ENCODE measurements at places on chromosomes 6 and 20.
A peak's percentile ranks its signal among the peaks of the same experiment; 100 is the strongest.

- no peak for DNase-seq
These were observed 44.5 kb downstream of the PXDC1 start for GRCh38 chr6:3707024-3707423.

- DNase-seq: no peak
These were observed 97.9 kb downstream of the SSR1 start for GRCh38 chr6:7215131-7215530.

DNA sequence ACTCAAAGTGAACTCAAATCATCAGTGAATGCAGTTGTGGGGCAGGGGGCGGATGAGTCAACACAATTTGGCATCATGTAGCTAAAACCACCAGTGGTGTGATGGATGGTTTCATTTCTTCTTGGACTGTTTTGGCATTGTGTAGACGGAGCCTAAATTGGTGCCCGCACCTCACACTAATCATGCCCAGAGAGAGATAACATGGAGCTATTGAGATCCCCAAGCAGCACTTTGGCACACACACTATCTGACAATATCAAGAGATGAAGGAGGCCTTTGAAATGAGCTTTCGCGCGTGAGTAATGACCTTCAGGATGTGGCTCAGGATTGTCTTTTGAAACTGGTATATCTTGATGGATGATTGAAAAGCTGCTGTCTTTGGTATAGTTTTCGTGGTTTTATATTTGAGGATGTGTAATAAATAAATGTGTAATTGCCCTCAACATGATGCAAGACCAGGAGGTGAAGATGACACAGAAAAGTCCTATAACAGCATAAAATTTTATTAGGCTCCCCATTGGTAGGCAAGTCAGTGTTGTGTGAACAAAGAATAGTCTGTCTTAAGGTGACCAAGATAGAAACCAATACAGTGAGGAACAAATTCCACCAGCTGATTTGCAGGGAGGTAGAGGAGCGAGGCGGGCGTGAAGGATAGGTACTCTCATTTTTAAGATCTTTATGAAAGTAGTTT lies 174.2 kb downstream of the TSHZ2 start:
- no peak for DNase-seq

DNA sequence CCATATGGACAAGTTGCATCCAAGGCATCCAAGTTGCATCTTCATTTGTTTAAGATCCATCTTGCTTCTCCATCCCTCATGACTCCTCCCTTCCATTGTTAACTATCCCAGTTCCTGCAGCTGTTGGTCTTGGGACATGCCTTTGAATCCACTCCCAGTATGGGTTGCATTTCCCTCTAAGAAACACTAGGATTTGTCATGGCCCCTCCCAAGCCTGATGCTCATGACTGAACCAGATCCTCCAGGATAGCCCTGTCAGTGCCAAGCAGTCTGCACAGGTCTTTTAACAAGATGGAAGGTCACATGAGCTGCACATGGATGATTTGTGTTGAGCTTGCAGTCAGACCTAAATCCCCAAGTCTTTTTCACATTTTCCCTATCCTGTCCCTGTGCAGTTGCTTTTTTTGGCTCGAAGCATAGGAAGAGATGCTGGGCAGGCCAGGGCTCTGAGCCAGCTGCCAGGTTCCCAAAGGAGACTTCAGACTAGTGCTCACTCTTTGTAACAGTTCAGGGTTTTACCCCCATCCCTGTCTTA lies 4.2 kb downstream of the PPP2R5D start:
- no peak for DNase-seq

- DNase-seq: no peak
These were observed 132.8 kb downstream of the PFDN4 start for GRCh38 chr20:54340667-54341081.

- no peak for DNase-seq
These were observed 78.6 kb downstream of the KIF13A start for GRCh38 chr6:17908831-17909230.

- no peak for DNase-seq
These were observed 78.3 kb downstream of the TRAM2 start for GRCh38 chr6:52498538-52499017.

- DNase-seq: no peak
These were observed 69.7 kb downstream of the CBLN4 start for GRCh38 chr20:55935448-55936208.

DNA sequence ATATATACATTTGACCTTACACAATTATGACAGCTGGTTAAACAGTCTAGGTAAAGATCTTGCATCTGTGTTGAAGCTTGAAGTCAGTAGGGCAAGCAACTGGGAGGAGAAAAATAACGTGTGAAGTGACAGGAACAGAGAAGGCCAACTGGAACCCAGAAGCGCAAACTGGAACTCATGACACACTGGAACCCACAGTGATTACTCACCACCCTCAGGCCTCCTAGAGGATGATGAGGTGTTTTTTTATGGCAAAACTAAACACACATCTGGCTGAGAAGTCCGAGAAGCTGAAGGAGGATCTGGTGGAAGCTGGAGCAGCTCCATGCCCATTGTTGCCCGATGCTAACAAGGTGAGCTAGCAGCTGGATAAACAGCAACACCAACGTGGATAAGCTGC lies 108.1 kb downstream of the TMEM200A start:
- no peak for DNase-seq

DNA sequence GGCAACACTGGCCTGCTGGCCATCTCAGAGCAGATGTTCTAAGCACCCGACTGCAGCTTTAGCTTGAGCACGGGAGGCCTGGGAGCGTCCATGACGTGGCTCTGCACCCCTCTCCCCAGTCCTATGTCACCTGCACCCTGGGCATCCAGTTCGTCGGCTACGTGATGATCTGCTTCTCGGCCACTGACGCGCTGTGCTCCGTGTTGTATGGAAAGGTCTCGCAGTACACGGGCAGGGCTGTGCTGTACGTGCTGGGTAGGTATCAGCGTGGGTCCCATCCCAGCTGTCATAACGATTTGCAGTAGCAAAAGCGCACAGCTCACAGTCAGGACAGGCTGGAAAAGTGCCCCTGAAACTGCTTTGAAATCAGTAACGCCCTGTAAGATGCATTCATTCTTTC lies 14.7 kb downstream of the UNC93A start:
- DNase-seq: no peak

GRCh38 chr20:3661060-3661813 lies 2.0 kb downstream of the GFRA4 start:
- DNase-seq: no peak

DNA sequence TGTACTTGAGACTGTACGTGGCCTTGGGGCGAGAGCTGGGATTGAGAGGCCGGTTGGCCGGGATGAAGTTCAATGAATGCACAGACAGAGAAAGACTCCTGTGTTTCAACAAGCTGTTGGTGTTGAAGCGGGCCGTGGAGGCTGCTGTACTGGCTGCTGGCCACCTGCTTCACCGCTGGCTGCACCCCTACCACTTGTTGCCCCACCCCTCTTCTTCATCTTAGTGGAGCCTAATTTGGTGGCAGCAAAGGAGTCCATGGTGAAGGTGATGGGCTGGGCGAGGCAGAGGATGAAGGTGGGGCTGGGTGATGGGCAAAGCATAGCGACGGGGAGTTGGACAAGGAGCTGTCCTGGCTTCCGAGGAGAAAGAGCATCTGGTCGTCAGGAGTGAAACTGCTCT lies 7.2 kb upstream of the ZSCAN9 start:
- no peak for DNase-seq

DNA sequence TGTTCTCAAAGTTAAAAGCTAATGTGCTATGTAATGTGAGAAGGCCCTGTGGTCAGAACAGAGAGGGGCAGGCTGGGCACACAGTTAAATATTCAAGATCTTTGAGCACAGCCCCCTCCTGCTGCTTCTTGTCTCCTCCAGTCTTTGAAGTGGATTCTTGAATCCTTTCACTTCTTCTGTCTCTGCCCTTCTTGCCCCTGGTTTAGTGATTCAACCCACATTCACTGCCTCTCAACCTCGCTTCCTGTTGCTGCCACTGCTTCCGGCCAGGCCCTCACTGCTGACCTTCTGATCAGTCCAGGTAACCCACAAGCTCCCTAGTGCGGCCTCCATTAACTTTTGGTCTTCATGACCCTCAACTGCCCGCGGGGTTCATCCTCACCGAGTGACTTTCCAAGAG lies 417.3 kb upstream of the NOX3 start:
- no peak for DNase-seq

DNA sequence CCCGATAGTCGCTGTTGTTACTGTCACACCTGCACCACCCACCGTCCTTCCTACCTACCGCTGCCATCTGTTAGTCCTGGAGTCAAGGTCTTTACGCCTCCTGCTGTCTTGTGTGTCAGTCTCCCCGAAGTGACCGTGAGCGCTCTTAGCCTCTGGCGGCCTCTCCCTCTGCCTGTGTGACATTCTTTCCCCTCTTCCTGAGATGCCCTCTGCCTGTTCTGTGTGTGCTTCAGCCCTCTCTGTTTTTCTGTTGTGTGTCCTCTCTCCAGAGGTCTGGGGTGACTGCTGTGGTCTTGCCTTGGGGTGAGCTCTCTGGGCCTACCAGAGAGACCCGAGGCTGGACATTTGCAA lies 54.9 kb downstream of the TCP11 start:
- no peak for DNase-seq

GRCh38 chr6:38131527-38131965 lies 312.0 kb downstream of the ZFAND3 start:
- no peak for DNase-seq

- no peak for DNase-seq
These were observed 8.6 kb upstream of the ARFGAP1 start for GRCh38 chr20:63264000-63264399.

GRCh38 chr6:116471531-116471930 lies 10.4 kb downstream of the CALHM6 start:
- DNase-seq: no peak

GRCh38 chr6:36244641-36245280 lies 25.1 kb upstream of the PNPLA1 start:
- no peak for DNase-seq

- no peak for DNase-seq
These were observed 39.0 kb upstream of the SLCO4A1 start for GRCh38 chr20:62603021-62603906.

DNA sequence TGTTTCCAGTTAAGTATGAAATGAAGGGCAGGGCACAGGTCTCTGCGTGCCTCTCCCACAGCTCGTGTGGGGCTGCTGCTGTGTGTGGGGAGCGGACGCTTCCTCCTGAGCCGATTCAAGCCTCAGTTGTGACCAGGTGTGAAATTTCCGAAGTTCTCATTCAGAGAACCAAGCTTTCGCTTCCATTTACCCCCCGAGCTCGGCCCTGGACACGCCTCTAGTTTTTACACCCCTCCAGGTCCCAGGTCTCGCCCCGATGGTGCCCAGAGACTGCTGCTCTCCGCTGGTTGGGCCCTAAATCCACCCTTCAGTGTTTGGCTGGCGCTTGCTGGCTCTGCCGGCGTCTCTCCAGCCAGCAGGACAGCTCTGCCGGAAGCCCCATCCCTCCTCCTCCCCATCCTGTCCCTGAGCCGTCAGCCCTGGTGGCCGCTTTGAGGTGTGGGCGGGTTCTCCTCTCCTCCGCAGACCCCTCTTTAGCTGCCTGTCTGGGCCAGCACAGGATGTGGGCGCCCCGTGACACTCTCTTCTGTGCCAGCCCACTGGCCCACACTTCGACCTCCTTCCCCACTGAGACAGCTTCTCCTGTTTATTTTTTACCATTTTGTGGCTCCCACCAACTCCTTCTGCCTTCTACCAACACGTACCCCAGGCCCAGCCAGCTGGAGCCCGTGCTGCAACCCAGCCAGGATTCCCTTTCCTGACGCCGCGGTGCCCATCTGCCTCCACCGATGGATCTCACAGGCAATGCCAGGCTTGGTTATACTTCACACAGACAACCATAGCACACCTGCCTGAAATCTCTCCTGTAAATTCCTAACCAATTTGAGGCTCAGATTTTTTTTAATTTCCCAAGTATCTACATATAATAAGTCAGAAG lies 142.8 kb downstream of the DLL1 start:
- peak; percentile 45 for DNase-seq

GRCh38 chr20:14445902-14446301 lies 108.5 kb upstream of the FLRT3 start:
- DNase-seq: no peak

DNA sequence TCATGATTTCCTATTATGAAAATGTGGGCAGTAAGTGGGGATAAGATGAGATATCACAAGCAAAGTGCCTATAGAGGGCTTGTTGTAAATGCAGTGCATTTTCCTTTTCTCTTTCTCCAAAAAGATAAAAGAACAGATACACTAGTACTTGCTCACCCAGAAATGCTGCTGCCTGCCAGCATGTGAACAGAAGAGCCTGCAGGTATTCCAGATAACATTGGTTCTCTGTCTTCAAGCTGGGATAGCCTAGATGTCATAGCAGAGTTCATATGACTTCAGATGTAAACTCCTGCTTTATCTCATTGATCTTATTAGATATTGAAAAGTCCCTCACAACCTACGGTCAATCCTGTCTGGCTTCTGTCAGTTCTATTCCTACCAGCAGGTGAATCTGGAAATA lies 123.7 kb downstream of the TMEM200A start:
- DNase-seq: no peak

GRCh38 chr6:108945681-108946159 lies 97.5 kb downstream of the ARMC2 start:
- no peak for DNase-seq

GRCh38 chr6:96943555-96944215 lies 19.2 kb downstream of the KLHL32 start:
- DNase-seq: no peak

GRCh38 chr20:3674995-3675900 lies 6.6 kb downstream of the ADAM33 start:
- no peak for DNase-seq

DNA sequence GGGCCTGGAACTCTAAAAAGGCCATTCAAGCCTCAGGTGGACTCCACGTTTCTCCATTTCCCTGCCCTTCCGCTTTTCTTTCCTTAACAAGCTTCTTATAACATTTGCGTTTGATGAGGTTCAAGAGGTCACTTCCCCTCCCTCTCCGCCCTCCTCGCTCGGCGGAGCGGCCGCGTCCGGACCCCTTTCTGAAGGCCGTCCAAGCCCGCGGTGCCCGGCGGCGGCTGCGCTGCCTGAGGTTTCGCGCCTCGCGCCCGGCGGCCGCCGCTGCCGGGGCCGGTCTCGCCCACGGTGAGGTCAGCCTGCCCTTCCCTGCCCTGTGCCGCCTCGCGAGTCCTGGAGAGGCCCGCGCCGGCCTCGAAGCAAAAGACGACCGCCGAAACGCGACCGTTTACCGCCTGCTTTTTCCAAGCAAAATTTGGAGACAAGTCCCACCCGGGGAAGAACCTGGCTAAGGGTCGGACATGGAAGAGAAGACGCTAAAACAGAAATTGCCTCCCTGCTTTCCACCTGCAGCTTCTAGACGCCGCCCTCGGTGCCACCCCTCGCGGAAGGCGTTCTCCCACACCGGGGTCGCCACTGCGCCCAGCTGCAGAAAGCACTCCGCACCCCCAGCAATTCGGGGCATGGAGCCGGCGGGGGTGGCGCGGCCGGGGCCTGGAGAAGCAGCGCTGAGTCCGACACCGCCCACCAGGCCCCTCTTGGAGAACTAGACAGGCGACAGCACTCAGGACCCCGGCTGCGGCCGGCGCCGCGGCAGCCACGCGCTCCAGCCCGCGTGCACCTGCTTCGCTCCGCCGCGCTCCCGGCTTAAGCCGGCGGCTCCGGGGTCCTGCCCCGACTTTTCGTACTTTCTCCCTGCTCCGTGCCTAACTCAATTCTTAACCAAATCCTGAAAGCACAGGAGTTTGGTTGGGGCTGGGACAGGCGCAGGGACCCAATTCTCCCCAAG lies 11.0 kb upstream of the FOXF2 start:
- DNase-seq: no peak

Measured in stimulated activated CD8-positive, alpha-beta memory T cell treated with anti-CD3 and anti-CD28 coated beads, Interleukin-12 subunit alpha, Interleukin-12 subunit beta, amount 100 ng/mL, for 1 hour (primary cell).